Stimulated activated CD4-positive, alpha-beta T cell treated with anti-CD3 and anti-CD28 coated beads, Interleukin-1b, Interleukin-23, amount 100 ng/mL, for 1 hour (primary cell): ENCODE measurements at places on chromosomes 1 and 21.

- DNase-seq, result no peak
Measured at GRCh38 chr1:156704930-156705320, 458 bp downstream of the CRABP2 start.

GRCh38 chr1:31373056-31373896 lies at the start of gene FABP3:
FABP3 (minus strand) TSS chr1:31373076; CDS start chr1:31373014, 62 bp downstream.
- DNase-seq, result no peak

- DNase-seq, result no peak
Measured at GRCh38 chr1:45375104-45376090, 35.2 kb upstream of the MUTYH start.

DNA sequence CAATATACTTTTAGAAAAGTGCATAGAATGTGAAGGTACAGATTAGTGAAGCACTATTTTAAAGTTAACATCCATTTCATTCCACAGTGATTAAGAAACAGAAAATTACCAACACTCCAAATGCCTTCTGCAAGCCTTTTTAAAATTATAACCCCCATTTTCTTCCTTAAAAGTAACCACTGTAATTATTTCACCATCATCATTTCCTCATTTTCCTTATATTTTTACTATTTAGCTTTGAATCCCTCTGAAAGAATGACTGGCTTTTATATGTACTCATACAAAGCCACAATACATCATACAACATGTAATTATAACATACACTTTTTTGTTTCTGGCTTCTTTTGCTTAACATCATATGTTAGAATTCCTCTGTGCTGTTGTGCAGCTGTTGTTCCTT lies 6.5 kb upstream of the NEGR1 start:
- DNase-seq, result no peak

GRCh38 chr1:113990530-113990929 lies 11.3 kb downstream of the OLFML3 start:
- no peak for DNase-seq

DNA sequence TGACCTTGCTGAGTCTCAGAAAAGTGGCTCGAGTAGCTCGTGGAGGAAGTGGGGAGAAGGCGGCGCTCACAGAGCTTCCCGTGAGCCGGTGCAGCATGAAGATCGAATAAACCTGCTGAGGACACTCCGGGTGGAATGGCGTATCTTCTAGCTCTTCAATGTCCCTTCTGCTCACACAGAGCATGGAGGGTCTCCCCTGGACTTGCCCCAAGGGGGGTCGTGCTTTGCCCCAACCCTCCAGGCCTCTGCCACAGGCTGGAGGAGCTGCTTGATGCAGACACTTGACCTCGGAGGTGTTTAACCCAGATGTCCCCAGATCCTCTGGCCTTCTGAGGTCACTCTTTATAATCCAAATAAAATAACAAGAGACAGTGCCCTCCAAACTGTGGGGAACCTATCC lies 2.2 kb upstream of the KRTAP10-12 start:
- no peak for DNase-seq

DNA sequence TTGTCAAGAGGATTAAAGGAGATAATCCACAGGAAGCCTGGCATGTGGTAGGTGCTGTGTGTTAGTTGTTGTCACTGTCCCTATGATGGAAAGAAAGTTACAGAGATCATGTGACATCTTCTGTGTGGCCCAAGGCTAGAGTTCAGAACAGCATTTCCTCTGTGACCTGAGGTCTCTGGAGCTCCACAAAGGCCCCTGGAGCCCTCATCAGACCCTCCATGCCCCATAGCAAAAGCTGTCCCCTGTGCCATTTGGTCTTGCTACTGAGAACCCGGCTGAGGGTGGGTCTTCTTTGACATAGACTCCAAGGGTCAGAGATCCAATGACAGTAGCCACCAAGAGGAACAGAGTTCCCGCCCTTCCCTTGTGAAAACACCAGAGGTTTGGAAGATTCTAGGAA lies 8.1 kb downstream of the CELA2B start:
- no peak for DNase-seq

- no peak for DNase-seq
Measured at GRCh38 chr1:21174654-21175323, 1.9 kb downstream of the EIF4G3 start.

- DNase-seq, result no peak
Measured at GRCh38 chr1:94022471-94023189, 98.3 kb downstream of the ABCA4 start.

GRCh38 chr1:27269276-27269675 lies 34.8 kb downstream of the WDTC1 start:
- no peak for DNase-seq

DNA sequence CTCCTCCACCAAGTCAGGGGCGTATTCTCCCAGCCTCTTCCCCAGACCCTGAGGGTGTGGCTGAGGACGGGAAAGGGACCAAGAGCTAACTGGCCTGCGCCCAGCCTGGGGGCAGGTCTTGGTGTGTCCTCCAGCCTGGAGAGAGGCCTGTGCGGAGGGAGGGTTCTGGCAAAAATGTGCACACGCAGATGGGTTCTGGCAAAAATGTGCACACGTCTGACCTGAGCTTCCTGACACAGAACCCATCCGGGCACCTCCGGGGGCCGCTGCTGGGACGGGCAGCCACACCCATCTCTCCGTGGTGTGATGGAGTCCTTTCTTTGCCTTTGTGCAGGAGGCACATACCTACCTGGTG lies 23.1 kb upstream of the PKP1 start:
- DNase-seq, result no peak

GRCh38 chr1:107286125-107286524 lies 145.3 kb downstream of the NTNG1 start:
- DNase-seq, result no peak

DNA sequence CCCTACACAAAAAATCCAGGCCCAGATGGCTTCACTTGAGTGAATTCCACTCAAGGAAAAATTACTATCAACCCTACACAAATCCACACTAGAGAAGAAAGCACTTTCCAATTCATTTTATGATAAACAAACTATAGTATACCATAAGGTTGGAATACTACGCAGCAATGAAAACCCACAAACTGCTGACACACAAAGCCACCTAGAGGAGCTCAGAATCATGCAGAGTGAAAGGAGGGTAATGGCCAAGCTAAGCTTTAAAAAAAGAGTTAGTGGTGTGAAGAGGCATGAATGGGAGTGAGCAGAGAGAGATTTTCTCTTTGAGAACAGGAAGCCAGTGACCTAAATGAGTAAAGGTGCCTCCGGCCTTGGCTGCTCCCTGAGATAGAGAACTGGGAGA lies 93.7 kb downstream of the DHRS3 start:
- DNase-seq, result no peak

- no peak for DNase-seq
Measured at GRCh38 chr1:184093071-184093470, 41.5 kb downstream of the TSEN15 start.

DNA sequence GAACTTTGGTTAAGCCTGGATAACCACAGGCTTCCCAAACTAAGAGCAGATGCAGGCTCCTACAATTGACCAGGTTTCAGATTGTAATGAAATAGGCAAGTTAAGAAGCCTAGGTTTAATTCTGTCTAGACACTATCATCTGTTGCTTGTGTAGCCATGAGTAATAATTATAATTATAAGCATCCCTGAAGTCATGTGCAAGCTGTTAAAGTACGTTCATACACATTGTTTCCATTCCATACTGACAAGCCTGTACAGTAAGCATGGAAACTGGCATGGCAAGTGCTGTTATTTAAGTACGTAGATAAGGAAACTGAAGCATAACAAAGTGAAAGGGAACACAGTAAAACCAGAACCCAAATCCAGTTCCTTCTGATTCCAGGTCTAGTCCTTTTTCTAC lies 557.2 kb upstream of the BEND5 start:
- no peak for DNase-seq

- no peak for DNase-seq
Measured at GRCh38 chr1:155261493-155261851, 688 bp downstream of the SCAMP3 start.

DNA sequence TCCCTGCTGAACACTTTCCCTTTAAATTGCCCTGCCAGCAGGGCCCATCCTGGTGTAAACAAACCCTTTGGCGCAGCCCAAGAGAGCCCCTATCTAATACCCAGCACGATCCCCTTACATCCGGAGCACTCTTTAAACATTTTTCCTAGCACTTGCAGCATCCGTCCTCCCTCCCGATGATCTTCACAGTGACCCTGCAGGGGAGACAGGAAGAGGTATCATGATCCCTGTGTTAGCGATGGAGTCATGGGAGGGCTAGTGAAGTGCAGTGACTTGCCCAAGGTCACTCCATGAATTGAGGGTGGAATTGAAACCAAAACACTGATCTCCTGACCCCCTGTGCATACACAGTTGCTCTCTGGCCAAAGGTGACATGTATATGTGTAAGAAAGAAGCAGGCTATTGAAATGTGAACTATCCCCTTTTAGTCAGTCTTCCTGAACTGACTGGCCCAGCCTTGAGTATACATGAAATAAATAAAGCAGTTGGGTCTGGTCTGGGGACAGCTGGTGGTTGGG lies 9.8 kb upstream of the KCNQ4 start:
- no peak for DNase-seq
